ENCODE measurements at places on chromosomes 11 and 22.

DNA sequence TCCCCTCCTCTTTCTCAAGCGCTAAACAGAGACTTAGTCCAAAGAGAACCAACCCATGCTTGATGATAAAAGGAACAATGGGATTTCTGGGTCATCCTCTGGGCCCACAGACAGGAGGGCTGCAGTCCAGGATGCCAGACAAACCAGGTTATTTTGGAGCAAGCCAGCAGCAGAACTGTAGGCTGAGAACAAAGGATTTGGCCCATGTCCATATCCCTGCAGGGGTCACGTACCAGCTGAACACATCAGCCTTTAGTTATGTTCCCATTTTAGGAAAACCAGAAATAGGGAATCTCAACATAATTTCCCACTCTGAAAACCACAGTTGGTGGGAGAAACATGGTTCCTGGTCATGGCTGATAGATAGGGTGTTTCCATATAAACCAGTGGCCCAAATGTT is 533.6 kb upstream of the CADM1 start:
- DNase-seq: no peak

DNA sequence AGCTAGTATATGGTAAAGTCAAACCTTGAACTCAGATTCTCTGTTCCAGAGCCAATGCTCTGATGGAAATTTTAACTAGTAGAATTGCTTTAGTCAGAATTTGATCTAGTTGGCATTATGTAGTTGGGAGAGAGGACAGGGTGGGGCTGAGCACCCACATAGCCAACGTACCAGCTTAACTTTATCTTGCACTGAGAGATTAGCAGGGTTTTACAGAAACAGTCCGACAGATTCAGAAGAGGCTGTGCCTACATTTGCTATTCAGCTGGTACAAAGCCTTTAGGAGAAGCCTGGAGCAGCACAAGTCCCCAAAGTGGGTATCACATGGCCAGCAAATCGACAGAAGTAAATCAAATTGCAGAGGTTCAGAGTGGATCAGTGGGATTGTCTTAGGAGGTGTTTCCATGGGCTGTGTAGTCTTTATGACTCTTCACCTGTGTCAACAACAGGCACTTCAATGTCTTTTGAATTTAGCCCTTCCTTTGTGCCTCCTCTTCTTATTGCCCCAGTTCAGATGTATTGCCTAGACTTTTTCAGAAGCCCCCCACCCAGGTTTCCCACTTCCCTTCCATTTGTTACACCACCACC is 7.3 kb upstream of the CSRP3 start:
- no peak for DNase-seq

DNA sequence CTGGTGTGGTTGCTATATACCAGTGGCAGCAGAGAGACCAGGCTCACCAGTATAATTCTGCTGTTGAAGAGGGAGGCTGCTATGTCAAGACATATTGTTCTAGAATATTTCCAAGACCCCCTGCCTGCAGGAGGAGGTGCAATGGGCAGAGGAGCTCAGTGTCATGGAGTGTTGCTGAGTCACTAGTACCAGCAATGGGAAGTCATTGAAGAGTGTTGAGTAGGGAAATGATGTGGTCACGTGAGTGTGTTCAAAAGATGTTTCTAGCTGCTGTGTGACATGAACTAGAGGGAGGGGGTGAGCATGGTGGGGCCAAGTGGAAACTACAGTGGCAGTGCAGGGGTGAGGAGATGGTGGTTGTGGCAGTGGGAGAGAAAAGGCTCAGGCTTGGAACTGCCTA is 76.3 kb upstream of the BIRC3 start:
- DNase-seq: no peak

GRCh38 chr11:2382936-2383851 is 6.1 kb downstream of the CD81 start:
- DNase-seq: no peak

- peak; percentile 19 for DNase-seq
Observed at GRCh38 chr11:129115652-129116586, 76.2 kb downstream of the ARHGAP32 start.

GRCh38 chr11:17428925-17429324 is 40.5 kb upstream of the KCNJ11 start:
- no peak for DNase-seq
